Adrenal gland (tissue), 19 donors: ENCODE measurements at places on chromosomes 12 and 14. TPM values are rescaled to one million over a fixed set of nuclear protein-coding genes. Genes with fewer than 3 reads are reported as not detected.

DNA sequence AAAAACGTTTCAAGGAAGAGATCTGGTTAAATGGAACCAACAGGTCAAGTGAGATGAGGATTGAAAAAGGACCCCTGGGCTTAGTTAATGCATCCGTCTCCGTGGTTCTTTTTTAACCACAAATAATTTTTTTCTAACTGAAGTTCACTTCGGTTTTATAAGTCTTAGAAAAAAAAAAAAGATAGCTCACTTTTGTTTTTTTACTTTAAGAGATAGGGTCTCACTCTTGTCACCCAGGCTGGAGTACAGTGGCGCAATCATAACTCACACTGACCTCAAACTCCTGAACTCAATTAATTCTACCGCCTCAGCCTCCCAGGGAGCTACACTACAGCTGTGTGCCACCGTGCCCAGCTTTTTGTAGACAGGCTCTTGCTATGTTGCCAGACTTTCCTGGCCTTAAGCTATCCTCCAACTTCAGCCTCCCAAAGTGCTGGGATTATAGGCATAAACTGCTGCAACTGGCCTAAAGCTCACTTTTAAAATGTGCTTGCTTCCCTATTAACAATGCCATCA lies 11.8 kb downstream of the HNRNPC start:
- H3K36me3 ChIP-seq = no peaks in the 10 kb centered on the region
- H3K27me3 ChIP-seq = no peaks in the 10 kb centered on the region
- H3K4me1 ChIP-seq = peaks cover 77% of the 10 kb centered on the region
- no peak overlapping the region for H3K4me3 ChIP-seq
- no peak for DNase-seq

- no peak overlapping the region for H3K27ac ChIP-seq
- H3K27me3 ChIP-seq = no peaks in the 10 kb centered on the region
- no peaks in the 10 kb centered on the region for H3K36me3 ChIP-seq
- H3K4me1 ChIP-seq = no peaks in the 10 kb centered on the region
- DNase-seq = no peak
These were observed 335.9 kb downstream of the ATP23 start for GRCh38 chr12:58277231-58277630.

DNA sequence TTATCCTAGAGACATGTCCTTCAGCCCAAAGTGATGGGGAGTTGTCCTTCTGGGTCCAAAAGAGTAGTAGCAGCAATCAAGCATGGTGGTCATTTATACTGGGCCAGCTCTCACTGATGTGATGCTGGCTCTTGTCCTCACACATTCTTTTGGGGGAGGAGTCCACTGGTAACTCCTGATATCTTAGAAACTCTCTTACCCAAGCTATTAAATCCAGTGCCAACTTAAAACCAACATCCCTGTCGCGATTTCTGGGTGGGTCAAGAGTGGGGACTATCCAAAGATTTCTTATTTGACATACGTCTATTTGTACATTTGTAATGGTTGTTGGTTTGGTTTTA lies 24.6 kb downstream of the DDX47 start:
- peaks cover 8% of the 10 kb centered on the region for H3K4me1 ChIP-seq
- H3K36me3 ChIP-seq = peaks cover 7% of the 10 kb centered on the region
- H3K27ac ChIP-seq = no peak overlapping the region
- no peak for DNase-seq

DNA sequence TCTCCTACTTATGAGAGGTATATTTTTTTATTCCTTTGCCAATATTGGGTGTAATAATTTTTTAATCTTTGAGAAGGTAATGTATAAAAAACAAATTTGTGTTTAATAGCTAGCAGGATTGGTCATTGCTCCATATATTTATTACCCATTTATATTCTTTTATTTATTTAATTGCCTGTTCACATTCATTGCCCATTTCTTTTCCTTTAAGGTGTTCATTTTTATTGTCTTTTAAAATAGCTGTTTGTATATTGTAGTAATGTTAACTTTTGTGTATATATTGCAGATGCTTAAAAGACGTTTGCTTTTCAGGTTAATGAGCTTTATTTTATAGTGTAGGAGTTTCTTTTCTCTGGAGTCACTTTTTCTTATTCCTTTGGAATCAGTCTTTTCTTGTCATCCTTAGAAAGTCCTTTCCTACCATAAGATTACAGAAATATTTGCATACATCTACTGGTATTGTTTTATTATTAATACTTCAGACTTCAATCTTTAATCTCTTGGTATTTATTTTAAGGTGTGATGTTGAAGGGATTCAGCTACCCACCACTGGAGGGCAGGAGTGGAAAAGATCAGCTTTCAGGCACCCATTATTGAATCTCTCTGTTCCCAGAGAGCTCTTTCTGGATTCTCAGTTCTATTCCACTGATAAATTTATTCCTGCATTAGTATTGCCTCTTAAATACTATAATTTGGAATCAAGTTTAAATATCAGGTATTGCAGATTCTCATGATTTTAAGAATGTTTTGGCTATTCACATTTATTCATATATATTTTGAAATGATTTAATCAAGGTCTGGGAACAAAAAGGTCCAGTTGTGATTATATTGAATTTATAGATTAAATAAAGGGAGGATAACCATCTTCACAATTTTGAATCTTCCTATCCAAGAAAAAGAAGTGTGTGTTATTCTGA lies 17.3 kb downstream of the PPM1A start:
- no peaks in the 10 kb centered on the region for H3K4me1 ChIP-seq
- no peak overlapping the region for H3K4me3 ChIP-seq
- H3K36me3 ChIP-seq = no peaks in the 10 kb centered on the region
- no peaks in the 10 kb centered on the region for H3K27me3 ChIP-seq

DNA sequence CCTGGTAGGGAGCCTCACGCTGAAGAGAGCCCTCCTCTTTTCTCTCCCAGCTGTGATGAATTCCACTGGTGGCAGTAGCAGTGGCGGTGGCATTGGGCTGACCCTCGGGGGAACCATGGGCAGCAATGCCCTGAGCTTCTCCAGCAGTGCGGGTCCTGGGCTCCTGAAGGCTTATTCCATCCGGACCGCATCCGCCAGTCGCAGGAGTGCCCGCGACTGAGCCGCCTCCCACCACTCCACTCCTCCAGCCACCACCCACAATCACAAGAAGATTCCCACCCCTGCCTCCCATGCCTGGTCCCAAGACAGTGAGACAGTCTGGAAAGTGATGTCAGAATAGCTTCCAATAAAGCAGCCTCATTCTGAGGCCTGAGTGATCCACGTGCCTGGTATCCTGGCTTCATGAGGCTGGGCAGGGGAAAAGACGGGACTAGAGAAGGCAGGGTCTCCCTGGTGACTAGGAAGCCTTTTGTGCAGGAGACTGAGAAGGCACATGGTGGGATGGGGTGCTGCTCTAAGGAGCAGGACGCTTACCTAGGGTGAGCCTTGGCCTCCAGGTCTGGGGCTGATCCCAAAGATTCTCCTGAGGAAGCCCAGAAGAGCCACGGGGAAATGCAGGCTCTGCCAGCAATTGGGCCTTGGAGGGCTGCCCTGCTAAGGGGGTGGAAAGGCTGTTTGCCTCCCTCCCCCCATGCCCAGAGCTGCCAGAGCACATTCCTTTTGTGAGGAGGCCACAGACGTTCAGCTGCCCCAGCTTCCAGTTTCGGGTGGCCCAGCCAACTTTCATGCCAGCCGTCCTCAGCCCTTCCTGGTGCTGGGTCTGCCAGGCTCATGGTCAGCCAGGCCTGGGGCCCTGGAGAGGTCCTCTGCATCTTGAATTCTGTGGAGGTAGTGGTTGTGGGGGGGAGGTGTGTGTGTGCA lies 15.8 kb downstream of the KRT7 start:
- H3K27ac ChIP-seq = peak overlapping the region; percentile 83
- no peak overlapping the region for H3K4me3 ChIP-seq
- peak; percentile 88 for DNase-seq
- H3K27me3 ChIP-seq = no peaks in the 10 kb centered on the region

DNA sequence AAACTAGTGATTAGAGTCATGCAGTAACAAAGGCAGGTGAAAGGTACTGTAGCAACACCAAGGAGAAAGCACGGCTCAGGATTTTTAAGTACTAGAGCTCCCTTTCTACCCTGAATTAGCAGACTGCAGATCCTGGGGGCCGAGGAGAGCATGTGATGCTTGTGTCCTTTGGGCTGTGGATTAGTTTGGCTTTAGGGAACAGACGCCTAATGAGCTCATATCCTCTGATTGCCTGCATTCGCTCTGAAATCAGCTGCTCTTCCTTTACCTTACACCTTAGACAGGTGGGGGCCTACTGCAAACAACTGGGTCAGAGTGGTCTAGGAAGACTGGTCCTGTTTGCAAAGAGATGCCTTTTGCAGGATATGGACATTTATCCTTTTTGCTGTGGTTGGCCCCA lies 2.2 kb downstream of the PIP4K2C start:
- no peak overlapping the region for H3K4me3 ChIP-seq
- peaks cover 7% of the 10 kb centered on the region for H3K4me1 ChIP-seq
- no peak overlapping the region for H3K27ac ChIP-seq
- DNase-seq = no peak

DNA sequence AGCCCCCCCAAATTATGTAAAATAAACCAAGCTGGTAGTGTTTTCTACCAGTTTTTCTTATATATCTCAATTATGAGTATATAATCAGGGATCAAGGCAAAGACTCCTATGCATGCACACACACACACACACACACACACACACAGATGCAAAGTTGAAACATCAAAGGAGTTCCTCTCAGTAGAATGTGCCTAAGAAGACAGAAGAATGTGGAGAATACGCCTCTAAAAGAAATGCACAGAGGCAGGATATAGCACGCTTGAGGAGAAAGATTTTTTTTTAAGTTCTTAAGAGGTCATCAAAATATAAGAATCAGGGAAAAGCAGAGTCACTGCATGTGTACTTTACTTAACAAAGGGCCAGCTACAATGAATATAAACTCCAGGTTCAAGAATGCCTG lies 138.2 kb upstream of the CLEC14A start:
- no peaks in the 10 kb centered on the region for H3K4me1 ChIP-seq
- no peaks in the 10 kb centered on the region for H3K27me3 ChIP-seq
- H3K4me3 ChIP-seq = no peak overlapping the region
- no peak overlapping the region for H3K27ac ChIP-seq
- H3K36me3 ChIP-seq = no peaks in the 10 kb centered on the region

- no peak for DNase-seq
- no peak overlapping the region for H3K4me3 ChIP-seq
- peaks cover 26% of the 10 kb centered on the region for H3K4me1 ChIP-seq
- no peaks in the 10 kb centered on the region for H3K27me3 ChIP-seq
- no peak overlapping the region for H3K27ac ChIP-seq
These were observed 9.8 kb downstream of the NPC2 start for GRCh38 chr14:74483321-74483720.

- H3K4me1 ChIP-seq = no peaks in the 10 kb centered on the region
- DNase-seq = no peak
- no peak overlapping the region for H3K27ac ChIP-seq
- H3K36me3 ChIP-seq = no peaks in the 10 kb centered on the region
These were observed 43.0 kb downstream of the PPM1H start for GRCh38 chr12:62891805-62892549.

- H3K4me1 ChIP-seq = no peaks in the 10 kb centered on the region
- H3K27ac ChIP-seq = no peak overlapping the region
- H3K4me3 ChIP-seq = no peak overlapping the region
- H3K36me3 ChIP-seq = no peaks in the 10 kb centered on the region
These were observed 105.8 kb downstream of the AVPR1A start for GRCh38 chr12:63045020-63045860.

DNA sequence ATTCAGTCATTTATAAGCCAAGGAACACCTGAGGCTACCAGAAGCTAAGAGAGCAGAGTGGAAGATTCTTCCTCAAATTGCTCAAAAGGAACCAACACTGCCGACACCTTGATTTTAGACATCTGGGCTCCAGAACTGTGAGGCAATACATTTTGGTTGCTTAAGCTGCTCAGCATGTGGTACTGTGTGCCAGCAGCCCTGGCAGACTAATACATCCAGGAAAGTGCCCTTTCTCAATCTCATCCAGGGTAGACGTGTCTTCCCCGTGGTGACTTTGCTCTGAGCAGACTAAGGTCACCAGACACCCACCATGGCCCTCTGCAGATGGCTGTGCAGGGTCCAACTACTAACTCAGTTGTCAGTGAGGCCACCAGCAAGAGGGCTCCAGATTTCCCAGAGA lies 122.8 kb downstream of the VRK1 start:
- H3K4me1 ChIP-seq = no peaks in the 10 kb centered on the region
- DNase-seq = no peak
- H3K27ac ChIP-seq = no peak overlapping the region
- H3K36me3 ChIP-seq = no peaks in the 10 kb centered on the region
- H3K27me3 ChIP-seq = no peaks in the 10 kb centered on the region
- H3K4me3 ChIP-seq = no peak overlapping the region

- no peak overlapping the region for H3K4me3 ChIP-seq
- H3K36me3 ChIP-seq = no peaks in the 10 kb centered on the region
These were observed 218.0 kb downstream of the PPFIA2 start for GRCh38 chr12:81541121-81541520.

DNA sequence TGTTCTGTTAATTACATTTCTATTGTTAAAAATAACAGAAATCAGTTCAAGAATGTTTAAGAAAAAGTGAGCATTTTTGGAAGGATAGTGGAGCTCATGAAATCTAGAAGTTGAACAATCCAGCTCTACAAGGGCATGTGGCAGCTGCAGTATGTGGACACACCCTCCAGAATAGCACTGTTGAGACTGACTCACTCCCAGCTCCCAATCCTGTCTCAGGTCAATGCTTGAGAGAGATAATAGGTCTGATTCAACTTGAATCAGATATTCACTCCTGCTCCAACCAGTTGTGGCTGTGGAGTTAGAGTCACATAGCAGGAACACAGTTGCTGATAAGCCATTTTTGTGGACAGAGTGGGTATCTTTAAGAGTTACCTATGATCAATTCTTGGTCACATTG lies 113.0 kb upstream of the NTF3 start:
- H3K27ac ChIP-seq = no peak overlapping the region
- no peaks in the 10 kb centered on the region for H3K27me3 ChIP-seq

DNA sequence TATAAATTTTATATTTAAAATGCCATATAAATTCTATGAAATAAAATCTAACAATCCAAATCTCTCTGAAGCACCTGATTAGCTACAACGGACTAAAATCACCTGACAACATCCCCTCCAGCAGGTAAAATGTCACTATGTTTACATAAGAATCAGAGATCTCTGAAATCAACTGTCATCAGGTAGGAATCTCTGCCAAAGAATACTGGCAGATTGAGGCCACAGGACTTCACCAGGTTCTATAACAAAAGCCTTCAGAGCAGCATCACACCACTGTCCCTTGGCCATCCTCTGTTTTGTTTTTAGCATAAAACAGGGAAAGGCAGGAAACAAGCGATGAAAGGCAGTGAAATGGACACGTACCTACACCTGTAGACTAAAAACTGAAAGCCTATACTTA lies 22.1 kb downstream of the FGD6 start:
- H3K4me1 ChIP-seq = no peaks in the 10 kb centered on the region
- no peak overlapping the region for H3K27ac ChIP-seq
- DNase-seq = no peak
- no peak overlapping the region for H3K4me3 ChIP-seq
- H3K27me3 ChIP-seq = no peaks in the 10 kb centered on the region

Gene NR1H4
- total RNA-seq = 33.5 TPM

Gene AKAP6
- 7.2 TPM for total RNA-seq

Gene NGB
- 1.0 TPM for total RNA-seq

Gene AMN
- 0.36 TPM for total RNA-seq
